Neural crest cell (in vitro differentiated cells): ENCODE measurements at places on chromosomes 3 and 15.

DNA sequence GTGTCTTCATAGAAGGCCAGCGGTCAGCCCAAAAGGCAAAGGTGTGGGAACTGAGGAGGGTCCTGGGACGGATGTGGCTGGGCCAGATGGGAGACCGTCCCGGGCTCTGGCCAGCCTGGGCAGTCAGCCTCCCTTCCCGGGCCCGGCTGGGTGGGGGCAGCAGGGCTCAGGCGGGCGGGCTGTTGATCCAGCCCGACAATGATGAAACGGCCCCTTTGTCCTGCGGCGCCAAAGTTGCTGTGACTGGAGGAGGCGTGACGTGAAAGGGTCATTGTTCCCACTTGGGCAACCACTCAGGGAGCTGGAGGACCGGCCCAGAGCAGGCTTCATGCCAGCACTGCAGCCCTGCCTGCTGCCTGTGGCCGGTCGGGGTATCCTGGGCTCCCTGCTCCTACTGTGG lies 16.5 kb downstream of the DUSP7 start:
- peak; percentile 72 for DNase-seq

GRCh38 chr3:138132239-138132638 lies at the start of gene A4GNT:
Gene A4GNT (minus strand): TSS chr3:138132390. CDS start chr3:138131256, 1,134 bp downstream.
- no peak for DNase-seq

DNA sequence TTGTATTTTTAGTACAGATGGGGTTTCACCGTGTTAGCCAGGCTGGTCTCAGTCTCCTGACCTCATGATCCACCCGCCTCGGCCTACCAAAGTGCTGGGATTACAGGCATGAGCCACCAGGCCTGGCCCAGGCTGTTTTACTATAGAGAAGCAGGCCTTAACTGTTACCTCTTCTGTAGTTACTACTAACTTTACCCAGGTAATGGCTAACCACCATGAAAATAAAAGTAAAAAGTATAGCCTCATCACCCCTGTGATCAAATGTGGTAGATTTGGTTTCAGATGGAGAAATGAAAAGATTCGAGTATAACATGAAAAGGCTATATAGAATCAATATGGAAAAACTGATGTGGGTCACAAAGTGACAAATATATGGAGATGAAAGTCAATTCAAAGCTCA lies 210.1 kb downstream of the CD47 start:
- DNase-seq: no peak

DNA sequence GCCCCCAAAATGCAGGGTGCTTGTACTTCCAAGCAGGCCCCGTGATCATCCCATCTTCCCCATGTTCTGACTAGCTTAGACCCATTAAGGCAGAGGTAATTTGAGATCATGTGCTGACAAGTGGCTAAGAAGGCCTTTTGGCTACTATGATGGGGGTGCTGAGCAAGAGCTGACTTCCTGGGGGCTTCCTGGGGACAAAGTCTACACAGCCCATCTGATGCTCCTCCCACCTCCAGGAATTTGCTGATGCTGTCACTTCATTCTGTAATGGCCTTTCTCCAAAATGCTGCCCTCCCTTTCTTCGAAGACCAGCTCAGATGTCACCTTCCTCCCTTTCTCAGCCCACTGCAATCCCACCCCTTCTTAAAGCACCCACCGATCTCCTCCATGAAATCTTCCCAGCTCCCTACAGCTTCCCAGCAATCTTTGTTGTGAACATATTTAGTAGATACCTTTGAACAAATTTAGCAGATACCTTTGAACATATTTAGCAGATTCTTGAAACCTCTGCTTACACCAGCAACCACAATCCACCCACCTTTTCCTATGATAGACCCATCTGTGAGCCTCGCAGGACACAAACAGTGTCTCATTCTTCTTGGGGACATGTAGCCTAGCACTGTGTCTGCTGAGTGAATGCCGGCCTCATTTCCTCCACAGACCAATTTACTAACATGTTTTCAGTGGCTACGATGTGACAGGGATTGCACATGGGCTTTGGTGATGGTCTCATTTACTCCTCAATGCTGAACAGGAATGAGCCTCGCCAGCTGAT lies 223.3 kb downstream of the EPHB1 start:
- DNase-seq: no peak
